Stimulated activated CD4-positive, alpha-beta T cell treated with anti-CD3 and anti-CD28 coated beads, Interleukin-15, amount 100 ng/mL, for 48 hours (primary cell): ENCODE measurements at places on chromosomes 6 and 20.

GRCh38 chr6:99364026-99364425 is 14.6 kb upstream of the FAXC start:
- no peak for DNase-seq

DNA sequence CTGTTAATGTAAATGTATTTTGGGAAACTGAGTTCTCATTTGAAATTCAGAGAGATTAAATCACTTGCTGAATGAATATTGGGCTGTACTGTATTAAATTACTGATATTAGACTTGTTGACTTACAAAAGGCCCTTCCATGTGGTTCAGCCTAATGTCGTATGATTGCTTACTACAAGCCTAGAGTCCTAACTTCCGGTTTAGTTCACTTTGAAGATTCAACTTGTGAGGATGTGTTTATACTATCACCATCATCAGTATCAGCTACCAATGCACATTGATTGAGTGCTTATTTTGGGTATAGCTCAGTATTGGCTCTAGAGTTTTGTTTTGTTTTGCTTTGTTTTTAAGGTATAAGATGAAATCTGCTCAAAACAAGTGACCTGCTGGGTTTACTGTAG is 48.3 kb downstream of the FAM217A start:
- no peak for DNase-seq

DNA sequence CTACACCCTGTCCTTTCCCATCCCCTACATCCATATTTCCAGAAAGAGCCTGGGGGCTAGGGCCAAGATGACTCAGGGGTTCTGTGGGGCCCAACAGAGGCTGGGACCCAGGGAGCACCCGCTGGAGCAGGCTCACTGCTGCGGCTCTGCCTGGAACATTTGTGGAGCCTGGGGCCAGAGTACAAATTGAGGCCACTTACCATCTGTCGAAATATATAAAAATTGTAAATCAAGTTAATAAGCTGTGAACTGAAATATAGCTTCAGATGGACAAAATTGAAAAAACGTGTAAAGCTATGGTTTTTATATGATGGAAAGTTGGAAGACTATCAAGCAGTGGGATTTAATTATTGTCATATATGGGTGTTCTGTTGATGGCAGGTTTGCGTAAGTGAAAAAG is 82.9 kb upstream of the ATXN1 start:
- DNase-seq = no peak

DNA sequence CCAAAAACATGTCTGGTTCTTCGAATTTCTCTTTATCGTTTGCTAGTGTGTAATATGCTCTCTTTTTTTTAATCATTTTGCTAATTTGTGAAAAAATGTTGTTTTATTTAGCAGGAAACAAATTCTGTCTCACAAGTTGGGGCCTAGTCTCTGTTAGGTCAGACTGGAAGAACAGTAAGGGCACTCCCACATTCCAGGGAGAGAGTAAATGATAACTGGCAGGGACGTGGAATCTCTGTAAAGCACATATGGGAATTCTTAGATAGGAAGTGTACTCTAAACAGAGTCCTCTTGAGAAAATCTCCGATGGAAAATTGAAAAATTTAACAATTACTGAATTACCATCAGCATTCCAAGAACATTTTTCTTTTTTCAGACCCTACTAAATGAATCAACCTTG is 16.4 kb upstream of the CCDC28A start:
- DNase-seq = no peak

- DNase-seq = no peak
Measured at GRCh38 chr6:54559136-54559535, 250.9 kb downstream of the TINAG start.

- DNase-seq = no peak
Measured at GRCh38 chr20:63054681-63055240, 48.0 kb upstream of the BHLHE23 start.

DNA sequence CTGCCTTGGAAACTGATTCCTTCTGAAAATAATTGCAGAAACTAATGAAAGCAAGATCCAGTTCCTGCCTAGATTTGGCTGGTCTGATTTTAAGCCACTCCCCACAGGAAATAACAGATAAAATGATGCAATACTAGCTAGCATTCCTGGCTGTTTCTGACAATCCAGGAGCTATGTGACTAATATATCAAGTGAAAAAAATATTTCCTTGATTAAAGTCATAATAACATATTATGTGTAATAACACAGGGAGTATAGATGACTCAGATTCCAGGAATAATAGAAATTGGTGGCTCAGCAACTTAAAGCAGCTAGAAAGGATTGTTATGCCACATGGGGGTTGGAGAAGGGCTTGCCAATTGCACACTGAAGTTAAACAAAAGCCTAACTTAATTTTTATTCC is 182.7 kb upstream of the SALL4 start:
- DNase-seq = no peak

DNA sequence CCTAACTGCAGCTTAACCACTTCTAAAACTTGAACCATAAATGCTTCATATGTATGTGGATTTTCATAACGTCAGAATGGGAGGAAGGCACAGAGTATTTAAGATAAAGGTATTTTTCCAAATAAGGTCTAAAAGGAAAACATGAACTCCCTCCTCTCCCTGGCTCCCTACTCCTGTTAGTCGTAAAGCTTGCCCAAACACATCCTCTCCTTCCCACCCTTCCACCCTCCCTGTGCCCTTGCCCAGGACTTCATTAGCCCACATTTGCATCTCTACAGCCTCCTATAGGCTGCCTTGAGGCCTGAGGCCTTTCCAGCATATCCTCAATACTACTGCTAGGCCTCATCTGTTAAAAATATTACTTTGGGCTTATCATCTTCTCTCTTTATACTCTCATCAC is 17.1 kb upstream of the SMIM13 start:
- no peak for DNase-seq

GRCh38 chr6:35185971-35186370 is 27.8 kb upstream of the SCUBE3 start:
- DNase-seq = no peak

GRCh38 chr6:160810238-160810637 is 108.2 kb downstream of the PLG start:
- DNase-seq = no peak

- DNase-seq = no peak
Measured at GRCh38 chr6:34138914-34139510, 6.9 kb downstream of the GRM4 start.

- no peak for DNase-seq
Measured at GRCh38 chr6:79466207-79466834, 70.9 kb downstream of the LCA5 start.

DNA sequence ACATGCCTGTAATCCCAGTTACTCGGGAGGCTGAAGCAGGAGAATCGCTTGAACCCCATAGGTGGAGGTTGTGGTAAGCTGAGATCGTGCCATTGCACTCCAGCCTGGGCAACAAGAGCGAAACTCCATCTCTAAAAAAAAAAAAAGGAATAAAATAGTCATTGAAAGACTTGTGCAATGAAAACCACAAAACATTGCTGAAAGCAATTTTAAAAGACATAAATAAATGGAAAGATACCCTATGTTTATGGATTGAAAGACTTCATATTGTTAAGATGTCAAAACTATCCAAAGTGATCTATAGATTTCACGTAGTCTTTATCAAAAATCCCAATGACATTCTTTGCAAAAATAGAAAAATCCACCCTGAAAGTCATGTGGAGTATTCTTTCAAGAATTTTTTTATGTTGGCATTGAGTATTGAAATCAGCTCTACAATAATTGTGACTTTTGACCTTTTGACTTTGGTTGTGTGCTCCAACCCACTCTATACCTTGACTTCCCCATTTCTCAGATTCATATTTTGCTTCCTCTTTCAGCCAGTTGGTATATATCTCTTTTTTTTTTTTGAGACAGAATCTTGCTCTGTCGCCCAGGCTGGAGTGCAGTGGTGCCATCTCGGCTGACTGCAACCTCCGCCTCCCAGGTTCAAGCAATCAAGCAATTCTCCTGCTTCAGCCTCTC is 45.5 kb upstream of the SLC23A2 start:
- no peak for DNase-seq

DNA sequence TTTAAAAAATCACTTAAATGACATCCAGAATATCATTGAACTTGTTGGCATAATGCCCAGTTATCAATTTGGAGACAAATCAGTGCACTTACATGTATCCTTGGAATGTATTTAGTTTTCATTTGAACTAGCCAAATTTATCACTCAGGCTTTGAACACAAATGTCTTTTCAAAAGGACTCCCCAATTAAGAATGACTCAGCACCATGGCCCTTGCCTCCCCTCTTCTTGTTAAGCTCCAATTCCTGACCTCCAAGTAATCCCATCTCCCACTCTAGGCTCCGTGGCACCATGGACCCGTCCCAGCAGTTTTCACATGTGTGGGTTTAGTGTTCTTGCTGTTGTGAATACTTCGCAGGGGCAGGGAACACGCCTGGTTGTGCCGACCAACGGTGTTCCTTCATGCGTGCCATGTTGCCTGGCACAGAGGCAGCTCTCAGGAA is 2.7 kb downstream of the AKAP12 start:
- DNase-seq = no peak

GRCh38 chr6:135043846-135044245 is 10.8 kb downstream of the HBS1L start:
- DNase-seq = no peak

DNA sequence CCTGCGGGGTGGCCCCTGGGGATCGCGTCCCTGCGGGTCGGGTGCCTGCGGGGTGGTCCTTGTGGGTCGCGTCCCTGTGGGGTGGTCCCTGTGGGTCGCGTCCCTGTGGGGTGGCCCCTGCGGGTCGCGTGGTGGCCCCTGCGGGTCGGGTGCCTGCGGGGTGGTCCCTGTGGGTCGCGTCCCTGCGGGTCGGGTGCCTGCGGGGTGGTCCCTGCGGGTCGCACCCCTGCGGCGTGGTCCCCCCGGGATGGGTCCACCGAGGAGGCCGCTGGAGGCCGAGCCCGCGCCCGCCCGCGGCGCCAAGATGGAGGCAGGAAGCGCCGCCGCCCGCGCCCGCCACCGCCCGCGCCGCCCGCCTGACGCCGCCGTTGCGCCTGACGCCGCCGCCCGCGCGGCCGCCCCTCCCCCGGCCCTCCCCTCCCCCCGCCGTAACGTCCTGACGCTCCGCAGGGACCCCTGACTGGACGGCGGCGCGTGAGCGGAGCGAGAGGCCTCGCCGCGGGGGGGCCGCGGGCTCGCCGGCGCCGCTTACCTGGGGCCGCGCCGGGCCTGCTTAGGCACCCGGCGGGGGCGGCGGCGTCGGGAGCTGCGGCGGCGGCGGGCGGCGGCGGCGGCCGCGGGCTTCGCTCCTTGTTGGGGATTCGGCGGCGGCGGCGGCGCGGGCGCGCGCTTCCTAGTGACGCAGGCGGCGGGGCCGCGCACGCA is at the start of gene GMEB2:
Gene GMEB2 (minus strand): TSS at position 678 of the 705 bp plus-strand sequence. CDS start 7,704 bp downstream, outside the sequence.
- peak; percentile 52 for DNase-seq

- DNase-seq = peak; percentile 27
Measured at GRCh38 chr20:25987073-25987927, 290.6 kb upstream of the ZNF337 start.
